ENCODE measurements at places on chromosomes 3 and 15. TPM values are rescaled to one million over a fixed set of nuclear protein-coding genes. Genes with fewer than 3 reads are reported as not detected.

HIGD2B gene
- 0.32 TPM for total RNA-seq

APPL1 gene
- total RNA-seq = 35.5 TPM

ACOX2 gene
- not detected for total RNA-seq

EPM2AIP1 gene
- total RNA-seq = 14.8 TPM

KCNMB3 gene
- 0.69 TPM for total RNA-seq

SSUH2 gene
- total RNA-seq = 1.3 TPM

HACD2 gene
- total RNA-seq = 22.4 TPM

SAMMSON gene
- not detected for total RNA-seq

ISLR gene
- total RNA-seq = not detected

GRCh38 chr15:100903168-100903554 lies 16.0 kb upstream of the LRRK1 start:
- no peak for ATAC-seq

- no peak for ATAC-seq
Observed at GRCh38 chr15:60087561-60087960, 83.5 kb downstream of the FOXB1 start.

- no peak for ATAC-seq
Observed at GRCh38 chr3:181712553-181713279, 991 bp downstream of the SOX2 start.

GRCh38 chr15:52113708-52114107 lies 1.1 kb upstream of the BCL2L10 start:
- ATAC-seq = no peak

- no peak for ATAC-seq
Observed at GRCh38 chr3:149523512-149524299, 49.2 kb downstream of the TM4SF4 start.

- no peak for ATAC-seq
Observed at GRCh38 chr3:73258057-73258456, 196.6 kb downstream of the EBLN2 start.

DNA sequence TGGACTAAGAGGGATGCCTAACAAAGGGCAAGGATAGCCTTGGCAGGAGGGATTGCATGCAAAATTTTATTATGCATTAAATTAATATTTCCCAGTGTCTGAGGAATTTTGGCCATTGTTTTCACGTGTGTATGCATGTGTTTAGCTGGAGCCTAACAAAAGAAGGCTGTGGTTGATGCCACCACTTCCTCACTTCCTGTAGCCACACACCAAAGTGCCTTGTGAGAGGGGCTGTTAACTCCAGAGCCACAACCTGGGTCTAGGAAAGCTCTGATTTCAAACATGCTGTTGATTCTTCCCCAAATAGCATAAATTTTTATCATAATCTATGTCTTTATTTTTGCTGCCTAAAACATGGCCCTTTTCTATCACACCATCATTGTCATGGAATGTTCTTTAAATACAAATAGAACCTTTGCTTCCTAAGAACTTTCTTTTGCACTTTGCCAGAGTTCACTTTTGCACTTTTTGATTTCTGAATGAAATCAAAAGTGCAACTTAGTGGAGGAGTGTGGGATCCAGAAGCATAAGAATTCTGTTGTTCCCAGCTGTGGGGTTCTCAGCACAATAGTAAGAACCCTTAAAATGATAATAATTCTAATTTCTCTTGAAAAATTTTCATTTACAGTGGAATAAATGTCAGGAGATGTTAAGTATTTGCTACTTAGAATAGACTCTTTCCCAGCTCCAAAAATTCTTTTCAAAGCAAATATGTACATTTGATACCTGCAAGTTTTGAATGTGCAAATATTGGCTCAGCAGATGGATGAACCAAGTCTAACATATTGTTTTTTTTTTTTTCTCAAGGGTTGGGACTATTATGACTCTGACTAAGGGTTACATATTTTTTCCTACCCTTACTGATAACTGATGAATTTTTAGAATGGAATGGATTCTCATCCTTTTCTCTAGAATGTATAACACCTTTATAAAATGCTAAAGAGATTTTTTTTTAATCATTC lies 35.6 kb upstream of the SPTSSB start:
- ATAC-seq = no peak

DNA sequence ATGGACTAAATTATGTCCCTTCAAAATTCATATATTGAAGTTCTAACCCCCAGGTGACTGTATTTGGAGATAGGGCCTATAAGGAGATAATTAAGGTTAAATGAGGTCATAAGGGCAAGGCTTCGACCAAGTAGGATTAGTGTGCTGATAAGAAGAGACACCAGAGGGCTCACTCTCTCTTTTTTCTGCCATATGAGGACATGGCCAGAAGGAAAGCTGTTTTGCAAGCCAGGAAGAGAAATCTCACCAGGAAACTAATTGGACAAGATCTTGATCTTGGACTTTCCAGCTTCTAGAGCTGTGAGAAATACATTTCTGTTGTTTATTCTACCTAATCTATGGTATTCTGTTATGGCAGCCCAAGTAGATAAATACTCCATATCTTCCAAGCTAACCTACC lies 503.6 kb upstream of the NAALADL2 start:
- ATAC-seq = no peak

DNA sequence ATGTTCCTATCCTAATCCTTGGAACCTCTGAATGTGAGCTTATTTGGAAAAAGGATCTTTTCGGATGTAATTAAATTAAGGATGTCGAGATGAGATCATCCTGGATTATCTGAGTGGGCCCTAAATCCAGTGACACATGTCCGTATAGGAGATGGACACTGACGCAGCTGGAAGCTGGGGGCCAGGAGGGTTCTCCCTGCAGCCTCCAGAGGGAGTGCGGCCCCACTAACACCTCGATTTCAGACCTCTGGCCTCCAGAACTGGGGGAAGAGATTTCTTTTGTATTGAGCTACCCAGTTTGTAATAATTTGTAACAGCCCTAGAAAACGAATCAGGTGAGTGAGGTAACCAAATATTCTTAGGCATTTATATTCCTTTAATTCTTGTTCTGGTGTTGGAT lies 2.5 kb downstream of the DNAJB8 start:
- no peak for ATAC-seq

DNA sequence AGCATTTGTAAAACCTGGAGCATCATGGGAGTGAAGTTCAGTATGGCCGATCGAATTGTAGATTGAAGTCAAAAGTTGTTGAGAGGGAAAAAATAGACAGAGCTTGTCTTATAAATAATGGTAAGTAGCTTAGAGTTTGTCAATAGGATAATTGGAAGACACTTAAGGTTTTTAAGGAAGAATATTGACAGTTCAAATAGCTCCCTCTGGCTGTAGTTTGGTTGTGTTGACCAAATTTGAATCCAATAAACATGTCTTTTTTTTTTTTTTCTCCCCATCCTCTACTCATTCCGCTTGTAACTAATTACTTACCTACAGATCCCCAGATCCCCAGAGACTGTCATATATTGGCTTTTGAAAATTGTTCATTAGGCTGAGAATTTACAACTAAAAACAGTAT lies 677.0 kb downstream of the AGBL1 start:
- ATAC-seq = no peak

DNA sequence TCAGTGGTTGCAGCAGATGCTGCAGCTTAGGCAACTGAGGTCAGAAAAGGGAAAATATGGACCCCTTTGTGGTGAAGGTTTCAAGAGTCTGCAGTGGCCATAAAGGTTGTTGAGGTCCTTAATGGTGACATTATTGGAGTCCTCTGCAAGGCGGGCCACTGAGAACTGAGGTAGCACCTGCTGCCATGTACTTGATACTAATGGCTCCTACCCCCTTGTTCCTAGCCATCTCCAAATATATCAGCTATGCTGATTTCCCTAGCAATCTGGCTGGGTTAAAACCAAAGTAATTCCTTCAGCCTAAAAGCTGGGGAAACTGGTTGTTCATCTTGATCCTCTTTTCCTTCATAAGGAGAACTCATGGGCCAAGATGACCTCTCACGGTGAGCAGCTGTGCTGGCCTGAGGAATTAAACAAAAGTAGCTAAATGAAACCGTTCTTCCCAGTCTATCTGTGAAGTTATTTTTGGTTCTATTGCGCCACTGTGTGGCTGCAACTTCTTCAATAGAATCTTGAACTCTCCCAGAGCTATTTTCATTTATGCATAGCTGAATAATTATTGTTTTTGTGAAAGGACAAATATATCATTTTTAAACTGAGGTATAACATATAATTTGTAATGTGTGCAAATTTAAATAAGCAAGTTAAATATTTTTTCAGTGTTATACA lies 76.1 kb upstream of the PLSCR4 start:
- ATAC-seq = no peak

- peak; percentile 14 for ATAC-seq
Observed at GRCh38 chr15:67840749-67841512, 1.1 kb upstream of the RNU6-1 start.

DNA sequence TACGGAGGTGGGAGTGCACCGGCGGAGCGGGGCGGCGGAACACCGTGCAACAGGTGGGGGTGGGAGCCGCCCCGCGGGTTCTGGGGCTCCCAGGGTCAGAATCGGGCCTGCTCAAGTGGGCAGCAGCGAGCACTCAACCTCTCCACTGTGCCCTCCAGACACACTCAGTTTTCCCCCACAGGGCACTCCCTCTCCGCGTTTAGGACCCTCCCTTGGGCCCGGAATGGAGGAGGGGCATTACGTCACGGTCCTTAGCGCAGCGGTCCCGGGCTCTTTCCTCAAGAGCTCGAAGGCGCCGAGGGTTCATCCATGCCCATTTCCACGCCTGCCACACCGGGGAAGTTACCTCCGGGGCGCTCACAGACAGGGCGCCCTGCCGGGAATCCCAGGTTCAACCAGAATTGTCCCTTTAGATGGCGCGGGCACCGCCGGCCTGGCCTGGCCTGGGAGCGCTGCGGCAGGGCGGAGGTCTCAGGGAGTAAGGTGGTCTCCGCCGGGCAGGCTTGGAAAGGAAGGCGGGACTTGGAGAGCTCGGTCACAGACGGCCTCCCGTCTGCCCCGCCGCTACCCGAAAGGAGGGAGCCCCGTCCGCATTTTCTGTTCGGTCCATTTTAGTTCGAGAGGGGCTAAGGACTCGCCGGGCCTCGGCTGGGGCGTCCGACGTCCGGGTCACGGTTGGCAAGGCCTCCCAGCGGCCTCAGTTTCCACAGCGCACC lies 5.1 kb downstream of the RNU6-1 start:
- no peak for ATAC-seq

- ATAC-seq = no peak
Observed at GRCh38 chr15:61047783-61048182, 181.3 kb downstream of the RORA start.

GRCh38 chr15:88908123-88908522 lies 5.1 kb downstream of the MFGE8 start:
- no peak for ATAC-seq

GRCh38 chr15:71282076-71282475 lies 166.8 kb downstream of the THSD4 start:
- ATAC-seq = no peak

- no peak for ATAC-seq
Observed at GRCh38 chr3:59133311-59133710, 83.5 kb upstream of the CFAP20DC start.

All from activated T-helper 17 cell treated with anti-CD3 and anti-CD28 coated beads, Interleukin-2, amount 50 U/mL, for 72 hours (primary cell).